ENCODE measurements at places on chromosomes 2 and 18.

GRCh38 chr18:62796216-62796621, 80.9 kb downstream of the PHLPP1 start:
- no peak for DNase-seq

DNA sequence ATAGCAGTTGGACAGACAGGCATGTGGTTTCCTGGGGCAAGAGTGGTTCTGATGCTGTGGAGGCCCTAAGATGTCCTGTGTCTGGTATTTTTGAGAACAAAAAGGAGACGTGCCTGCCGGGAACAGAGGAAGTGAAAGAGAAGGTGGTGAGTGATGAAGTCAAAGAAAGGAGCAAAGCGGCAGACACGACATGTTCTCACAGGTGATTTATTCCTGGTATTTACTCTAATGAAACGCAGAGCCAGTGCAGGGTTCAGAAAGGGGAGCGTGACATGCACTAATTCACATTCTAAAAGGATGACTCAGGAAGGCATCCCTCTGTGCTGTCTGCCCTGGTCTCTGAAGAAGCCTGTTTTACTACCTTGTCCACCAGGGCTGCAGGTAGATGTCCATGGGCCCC, 211.0 kb downstream of the KCNE4 start:
- DNase-seq = no peak

- no peak for DNase-seq
These were observed 1.1 kb upstream of the DGKD start for GRCh38 chr2:233353101-233353768.

GRCh38 chr2:164560902-164561301, 60.4 kb downstream of the GRB14 start:
- DNase-seq = no peak

GRCh38 chr2:237998530-237998929, 31.7 kb downstream of the UBE2F start:
- DNase-seq = no peak

DNA sequence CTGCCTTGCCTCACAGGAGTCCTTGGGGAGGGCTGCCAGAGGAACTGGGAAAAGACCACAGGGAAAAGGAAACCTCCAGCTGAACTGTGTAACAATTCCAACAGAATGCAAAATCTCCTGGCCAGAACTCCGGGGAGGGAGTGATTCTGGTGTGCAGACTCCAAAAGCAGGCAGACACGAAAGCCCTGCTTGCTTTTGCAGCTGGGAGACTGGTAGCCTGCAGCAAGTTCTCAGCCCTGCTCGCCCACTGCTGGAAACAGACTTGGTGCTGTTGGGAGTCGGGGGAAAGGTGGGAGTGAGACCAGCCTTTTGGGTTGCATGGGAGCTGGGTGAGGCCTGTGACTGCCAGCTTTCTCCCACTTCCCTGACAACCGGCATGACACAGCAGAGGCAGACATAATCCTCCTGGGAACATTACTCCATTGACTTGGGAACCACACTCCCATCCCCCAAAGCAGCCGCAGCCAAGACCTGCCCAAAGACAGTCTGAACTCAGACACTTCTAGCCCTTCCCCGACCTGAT, 26.0 kb upstream of the NMI start:
- no peak for DNase-seq

DNA sequence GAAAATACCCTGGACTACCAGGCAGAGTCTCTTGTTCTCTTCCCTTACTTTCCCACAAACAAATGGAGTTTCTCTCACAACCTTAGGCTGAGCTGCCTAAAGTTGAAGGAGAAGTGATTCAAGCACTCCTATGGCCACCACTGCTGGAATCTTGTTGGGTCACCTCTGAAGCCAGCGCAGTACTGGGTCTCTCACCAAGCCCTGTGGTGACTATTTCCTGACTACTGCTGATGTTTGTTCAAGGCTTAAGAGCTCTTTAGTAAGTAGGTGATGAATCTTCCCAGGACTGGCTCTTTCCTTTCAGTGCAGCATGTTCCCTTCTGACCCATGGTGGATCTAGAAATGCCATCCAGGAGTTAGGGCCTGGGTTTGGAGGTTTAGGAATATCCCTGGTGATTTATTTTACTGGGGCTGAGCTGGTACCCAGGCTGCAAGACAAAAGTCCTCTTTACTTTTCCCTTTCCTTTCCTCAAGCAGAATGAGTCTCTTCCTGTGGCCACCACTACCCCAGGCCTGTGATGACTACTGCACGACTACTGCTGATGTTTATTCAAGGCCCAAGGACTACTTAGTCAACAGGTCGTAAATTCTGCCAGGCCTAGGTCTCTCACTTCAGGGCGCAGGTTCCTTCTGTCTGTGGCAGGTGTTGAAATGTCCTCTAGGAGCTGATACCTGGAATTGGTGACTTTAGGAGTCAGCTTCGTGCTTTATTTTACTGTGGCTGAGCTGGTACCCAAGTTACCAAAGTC, 121.8 kb downstream of the SLC4A10 start:
- no peak for DNase-seq
